ENCODE measurements at places on chromosomes 12 and 14.

- no peak for DNase-seq
Observed at GRCh38 chr14:76926521-76927251, 100.5 kb downstream of the LRRC74A start.

GRCh38 chr14:42429401-42429800 lies 822.7 kb downstream of the LRFN5 start:
- DNase-seq: no peak

DNA sequence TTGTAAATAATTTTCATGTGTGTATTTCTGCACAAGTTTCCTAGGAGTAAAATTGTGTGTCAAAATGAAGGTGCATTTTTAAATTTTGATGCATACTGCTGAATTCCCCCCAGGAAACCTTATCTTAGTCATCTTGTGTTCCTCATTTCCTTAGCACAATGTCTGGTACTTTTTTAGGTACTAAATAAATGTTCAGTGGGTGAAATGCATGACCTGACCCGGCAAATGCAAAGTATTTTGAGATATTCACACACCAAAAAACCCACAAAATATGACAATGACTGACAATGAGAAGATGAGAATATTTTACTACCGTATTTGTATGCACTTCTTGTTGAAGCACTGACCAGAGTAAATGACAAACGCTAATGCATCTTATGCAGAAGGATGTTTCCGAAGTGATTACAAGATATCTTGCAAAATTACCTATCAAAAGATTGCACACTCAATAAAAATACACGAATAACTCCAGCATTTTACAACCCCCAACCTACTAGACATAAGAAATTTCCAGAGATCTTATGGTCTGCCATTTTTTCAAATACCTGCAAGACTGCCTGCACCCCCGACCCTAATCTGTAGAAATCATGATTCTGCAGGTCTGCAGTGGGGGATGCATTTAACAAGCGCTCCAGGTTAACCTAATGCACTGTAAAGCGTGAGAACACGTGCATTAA lies 895 bp upstream of the PRKAB1 start:
- no peak for DNase-seq

DNA sequence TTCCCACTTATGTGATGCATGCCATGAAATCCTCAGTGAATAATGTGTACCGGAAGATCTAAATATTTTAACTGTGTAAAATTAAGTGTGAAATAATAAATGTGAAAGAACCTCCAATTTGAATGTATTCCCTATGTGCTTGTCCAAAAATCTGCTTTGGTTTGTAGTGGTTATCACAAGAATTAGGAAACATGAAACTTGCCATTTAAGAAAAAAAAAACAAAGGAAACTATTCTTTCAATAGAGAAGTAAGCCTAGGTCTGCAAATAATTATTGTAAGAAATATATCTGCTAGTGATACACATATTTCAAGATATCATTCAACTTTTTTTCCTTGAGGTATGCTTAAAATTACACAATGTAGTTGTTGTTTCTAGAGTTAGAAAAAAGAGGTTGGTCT lies 500.4 kb downstream of the SLC6A15 start:
- DNase-seq: no peak

DNA sequence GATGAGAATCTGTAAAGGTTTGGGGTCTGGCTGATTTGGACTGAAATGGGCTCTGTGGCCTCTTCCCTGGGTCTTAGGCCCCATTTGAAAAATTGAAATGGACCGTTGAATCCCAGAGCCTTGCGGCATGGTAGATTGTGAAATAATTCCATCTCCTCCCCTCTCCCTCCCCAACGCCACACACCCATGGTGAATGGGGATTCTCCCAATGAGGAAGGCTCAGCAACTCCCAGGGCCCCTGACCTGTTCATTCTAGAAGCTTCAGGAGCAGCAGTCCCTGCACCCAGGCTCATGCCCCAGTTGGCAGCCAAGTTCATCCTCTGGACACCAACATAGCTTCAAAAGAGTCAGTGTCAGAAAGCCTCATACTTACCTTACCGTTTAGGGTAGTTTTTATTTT lies 217.4 kb downstream of the ZFP36L1 start:
- DNase-seq: no peak

GRCh38 chr12:81992461-81992860 lies 233.3 kb upstream of the PPFIA2 start:
- no peak for DNase-seq

DNA sequence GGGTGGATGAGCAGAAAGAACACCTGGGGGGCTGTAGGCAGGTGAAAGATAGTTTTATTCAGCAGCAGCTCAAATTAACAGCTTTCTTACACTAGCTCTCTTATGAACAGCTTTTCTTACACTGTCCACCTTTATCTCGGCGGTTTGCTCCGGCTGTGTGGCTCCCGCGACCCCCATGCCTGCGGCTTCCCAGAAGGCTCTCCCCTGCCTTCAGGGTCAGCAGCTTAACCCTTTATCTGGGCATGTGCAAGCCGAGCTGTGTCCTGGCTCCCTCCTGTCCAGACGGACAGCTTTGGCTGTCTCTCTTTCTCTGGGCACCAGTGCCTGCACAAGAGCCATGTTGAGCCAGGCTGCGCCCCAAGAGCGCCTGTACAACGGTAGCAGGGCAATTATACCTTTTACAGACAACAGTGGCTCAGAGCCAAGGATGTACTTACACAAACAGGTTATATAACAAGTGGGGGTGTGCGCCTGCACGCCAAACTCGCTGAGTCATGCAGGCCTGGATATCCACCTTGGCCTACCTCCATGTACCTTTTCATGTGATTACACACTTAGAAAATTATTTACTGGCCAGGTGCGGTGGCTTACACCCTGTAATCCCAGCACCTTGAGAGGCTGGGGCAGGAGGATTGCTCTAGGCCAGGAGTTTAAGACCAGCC lies 28.5 kb upstream of the KLHL42 start:
- no peak for DNase-seq

GRCh38 chr14:88879022-88879421 lies 54.6 kb downstream of the TTC8 start:
- no peak for DNase-seq

DNA sequence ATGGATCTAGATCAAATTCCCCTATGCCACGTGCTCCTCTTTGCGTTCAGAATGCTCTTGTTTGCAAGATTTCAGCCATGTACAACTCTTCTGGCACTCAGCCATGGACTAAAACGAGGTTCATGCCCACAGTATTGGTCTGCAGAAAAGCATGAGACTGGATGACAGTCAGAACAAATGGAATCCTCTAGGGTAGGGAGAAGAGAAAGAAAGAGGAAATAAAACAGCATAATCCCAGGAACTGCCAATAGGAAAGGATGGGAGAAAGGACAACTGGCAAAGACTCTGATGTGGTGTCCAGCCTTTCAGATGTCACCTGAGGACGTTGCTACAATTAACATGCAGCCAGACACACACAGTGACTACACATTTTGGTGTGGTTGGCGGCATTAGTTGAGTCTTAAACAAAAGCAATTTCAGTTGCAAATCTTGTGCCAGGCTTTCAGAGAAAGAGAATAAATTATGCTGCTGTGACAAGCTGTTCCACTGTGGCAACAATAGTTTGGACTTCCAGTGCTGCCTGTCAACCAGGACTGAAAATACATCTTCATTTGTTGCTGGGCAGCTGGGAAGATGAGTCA lies 338.0 kb downstream of the RGS6 start:
- no peak for DNase-seq

GRCh38 chr14:36505181-36505815 lies 14.7 kb downstream of the NKX2-1 start:
- DNase-seq: no peak

DNA sequence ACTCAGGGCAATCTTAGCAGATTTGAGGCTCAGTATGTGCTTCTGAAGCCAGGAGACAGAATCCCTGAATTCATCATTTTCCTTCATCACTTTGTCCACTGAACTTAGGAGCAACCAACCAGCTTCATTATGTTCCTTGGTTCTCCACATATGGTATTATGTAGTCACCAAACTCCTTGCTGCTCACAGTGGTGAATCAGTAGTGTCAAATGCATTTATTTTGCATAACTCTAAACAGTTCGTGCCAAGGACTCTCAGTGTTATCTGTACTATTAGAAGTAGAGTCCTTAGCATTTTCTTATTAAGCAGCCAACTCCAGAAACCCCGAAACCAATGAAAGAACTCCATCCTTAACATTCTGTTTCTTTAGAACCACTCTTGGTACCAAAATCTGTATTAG lies 466.9 kb upstream of the RGS6 start:
- DNase-seq: no peak

DNA sequence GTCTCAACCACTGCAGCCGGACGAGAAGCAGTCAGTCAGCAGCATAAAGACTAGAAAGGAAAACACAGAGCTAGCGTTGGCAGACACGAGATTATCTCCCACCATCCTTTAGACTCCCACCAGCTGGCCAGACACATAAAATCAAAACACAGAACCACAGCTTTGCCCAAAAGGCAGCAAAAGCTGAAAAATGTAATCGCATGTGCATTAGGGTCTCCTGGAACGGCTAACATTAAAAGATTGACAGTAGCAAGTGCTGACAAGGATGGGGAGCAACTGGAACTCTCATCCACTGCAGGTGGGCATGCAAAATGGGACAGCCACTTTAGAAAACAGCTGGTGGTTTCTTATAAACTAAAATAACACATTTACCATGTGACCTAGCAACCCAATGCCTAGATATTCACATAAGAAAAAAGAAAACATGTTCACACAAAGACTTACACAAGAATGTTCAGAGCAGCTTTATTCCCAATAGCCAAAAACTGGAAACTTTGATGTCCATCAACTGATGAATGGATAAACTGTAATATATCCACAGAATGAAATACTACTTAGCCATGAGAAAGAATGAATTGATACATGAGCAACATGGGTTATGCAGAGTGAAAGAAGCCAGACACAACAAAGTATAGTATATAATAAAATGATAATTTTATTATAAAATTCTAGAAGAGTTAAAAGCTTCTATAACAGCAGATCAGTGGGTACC lies 37.7 kb downstream of the NCOR2 start:
- no peak for DNase-seq

DNA sequence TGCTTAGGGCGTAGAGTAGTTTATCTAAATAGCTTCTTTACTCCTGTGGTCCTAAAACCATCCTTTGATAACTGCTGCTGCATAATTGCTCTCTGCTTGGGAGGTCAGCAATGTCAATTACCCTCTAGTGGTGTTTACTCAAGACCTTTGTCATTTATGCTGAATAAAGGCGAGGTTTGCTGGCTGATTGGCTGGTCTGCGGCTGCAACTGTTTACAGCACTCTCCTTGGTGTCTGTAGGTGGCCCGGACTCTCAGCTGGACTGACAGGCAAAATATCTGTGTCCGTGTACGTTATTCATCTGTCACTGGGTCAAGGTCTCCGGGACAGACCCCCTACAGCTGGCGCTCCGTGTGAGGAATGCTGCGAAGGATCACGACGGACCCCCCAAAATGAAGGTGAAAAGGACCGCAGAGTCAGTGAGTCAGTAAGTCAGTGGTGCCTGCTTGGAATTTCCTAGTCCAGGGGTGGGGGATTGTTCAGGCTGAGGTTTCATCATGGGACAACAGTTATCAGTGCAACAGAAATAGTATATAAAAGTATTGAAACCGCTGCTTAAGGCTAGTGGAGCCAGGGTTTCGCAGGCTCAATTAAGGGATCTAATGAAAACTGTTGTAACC lies 253.3 kb upstream of the DIO2 start:
- DNase-seq: no peak

DNA sequence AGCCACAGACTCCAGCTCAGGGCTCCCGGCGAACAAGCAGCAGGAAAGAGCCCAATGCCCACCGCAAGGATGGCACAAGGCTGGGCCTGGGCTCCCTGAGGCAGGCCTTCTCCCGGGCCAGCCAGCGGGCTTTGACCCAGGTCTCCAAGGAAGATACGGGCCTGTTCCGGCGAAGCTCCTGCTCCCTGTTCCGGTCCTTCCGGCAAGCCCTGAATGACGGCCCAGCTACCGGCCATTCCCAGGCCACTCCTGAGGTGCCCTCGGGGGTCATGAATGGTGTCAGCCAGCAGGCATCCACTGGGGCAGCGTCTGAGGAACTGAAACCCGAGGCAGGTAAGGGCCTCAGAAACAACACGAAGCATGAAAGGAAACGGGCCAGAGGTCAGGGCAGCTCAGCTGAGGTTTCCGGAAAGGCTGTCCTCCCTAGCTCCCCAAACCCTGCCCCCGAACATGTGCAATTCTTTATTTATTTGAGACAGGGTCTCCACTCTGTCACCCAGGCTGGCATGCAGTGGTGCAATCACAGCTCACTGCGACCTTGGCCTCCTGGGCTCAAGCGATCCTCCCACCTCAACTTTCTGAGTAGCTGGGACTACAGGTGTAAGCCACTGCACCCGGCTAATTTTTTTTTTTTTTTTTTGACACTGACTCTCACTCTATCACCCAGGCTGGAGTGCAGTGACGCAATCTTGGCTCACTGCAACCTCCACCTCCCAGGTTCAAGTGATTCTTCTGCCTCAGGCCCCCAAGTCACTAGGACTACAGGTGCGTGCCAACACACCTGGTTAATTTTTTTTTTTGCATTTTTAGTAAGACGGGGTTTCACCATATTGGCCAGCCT lies 6.0 kb downstream of the EXOC3L4 start:
- no peak for DNase-seq
